ENCODE measurements at places on chromosomes 1 and 21.
A peak's percentile ranks its signal among the peaks of the same experiment; 100 is the strongest.

DNA sequence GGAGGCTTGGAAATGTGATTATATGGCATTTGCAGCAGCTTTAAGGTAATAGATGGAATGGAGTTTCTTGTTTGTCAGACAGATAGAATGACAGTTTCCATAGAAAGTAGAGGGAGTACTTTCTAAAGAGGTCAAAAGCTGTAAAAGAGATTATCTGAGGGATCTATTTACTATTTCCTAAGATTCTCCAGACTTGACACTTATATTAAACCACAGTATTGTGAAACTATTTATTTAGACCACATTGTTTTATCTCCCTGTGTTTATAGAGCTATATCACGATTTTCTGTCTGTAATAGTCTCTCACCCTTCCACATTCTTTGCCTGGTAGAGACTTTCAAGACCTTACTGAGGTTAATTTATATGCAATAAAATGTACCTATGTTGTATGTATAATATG lies 66.7 kb downstream of the MAN1A2 start:
- no peak for DNase-seq

DNA sequence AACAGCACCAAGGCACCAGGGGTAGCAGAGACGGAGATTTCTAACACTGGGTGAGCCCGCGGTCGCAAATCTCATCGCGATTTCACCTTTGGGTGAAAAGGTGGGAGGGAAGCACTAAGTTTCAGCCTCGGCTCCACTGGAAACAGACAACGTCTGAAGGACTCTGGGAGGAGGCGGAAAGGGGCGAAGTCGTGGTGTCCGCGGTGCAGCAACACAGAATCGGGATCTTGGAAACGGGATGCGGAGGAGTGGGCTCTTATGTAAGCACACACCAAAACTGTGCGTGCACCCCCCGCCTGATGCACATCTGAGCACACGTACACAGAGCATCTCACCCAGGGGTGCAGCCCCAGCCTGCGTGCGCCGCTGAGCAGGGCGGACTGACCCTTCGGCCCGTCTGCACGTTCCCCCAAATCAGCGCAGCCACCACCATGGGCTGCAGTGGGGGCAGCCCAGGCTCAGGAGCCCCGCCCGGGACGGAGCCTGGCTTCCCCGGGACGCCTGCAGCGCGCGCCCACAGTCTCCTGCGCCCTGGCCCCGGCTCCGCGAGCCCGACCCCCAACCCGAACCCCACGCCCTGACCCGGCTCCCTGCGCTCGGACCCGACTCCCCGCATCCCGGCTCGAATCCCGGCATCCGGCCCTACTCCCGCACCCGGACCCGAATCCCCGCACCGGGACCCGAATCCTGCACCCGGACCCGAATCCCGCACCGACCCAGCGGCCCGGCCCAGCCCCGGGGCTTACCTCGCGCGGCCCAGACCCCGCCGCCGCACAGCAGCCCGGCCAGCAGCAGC lies 670 bp downstream of the CLSTN1 start:
- peak; percentile 8 for DNase-seq

DNA sequence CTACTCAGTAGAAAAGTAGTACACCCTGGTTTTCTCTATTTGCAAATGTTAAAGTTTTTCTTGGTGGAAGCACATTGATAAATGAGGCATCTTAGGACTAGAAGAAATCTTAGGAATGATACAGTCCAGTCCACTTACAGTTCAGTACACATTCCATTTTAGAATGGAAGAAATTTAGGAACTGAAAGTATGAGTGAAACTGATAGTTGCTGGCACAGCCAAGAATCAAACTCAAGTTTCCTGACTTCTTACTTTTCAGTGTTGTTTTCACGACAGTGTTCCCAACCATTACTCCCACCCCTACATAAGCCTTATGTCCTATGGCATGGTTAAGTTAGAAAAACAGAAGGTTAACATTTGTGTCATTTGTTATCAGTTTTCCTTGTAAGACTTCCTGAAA lies 258.5 kb downstream of the BACH1 start:
- DNase-seq = no peak

GRCh38 chr1:43987159-43987902 lies 4.1 kb upstream of the CCDC24 start:
- DNase-seq = no peak

- no peak for DNase-seq
These were observed 182.3 kb downstream of the CAMTA1 start for GRCh38 chr1:6967431-6968111.
